HT-29 (cell line): ENCODE measurements at places on chromosomes 16 and 17.
A peak's percentile ranks its signal among the peaks of the same experiment; 100 is the strongest.

DNA sequence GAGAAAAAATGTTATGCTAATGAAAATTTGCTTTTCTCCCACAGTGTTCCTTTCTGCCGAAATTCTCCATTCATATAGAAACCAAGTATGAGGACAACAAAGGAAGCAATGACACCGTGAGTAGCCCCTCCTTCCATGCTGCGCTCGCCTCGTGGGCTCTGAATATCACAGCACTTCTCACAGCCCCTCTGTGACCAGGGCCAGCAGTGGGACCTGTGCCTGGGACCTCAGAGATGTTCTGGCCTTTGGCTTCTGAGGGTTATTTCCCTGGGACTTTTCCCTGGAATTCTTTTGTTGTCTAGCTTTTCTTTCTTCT, 139.6 kb upstream of the NOL11 start:
- DNase-seq: no peak

- DNase-seq: no peak
Measured at GRCh38 chr17:4201226-4201625, 58.2 kb downstream of the CYB5D2 start.

DNA sequence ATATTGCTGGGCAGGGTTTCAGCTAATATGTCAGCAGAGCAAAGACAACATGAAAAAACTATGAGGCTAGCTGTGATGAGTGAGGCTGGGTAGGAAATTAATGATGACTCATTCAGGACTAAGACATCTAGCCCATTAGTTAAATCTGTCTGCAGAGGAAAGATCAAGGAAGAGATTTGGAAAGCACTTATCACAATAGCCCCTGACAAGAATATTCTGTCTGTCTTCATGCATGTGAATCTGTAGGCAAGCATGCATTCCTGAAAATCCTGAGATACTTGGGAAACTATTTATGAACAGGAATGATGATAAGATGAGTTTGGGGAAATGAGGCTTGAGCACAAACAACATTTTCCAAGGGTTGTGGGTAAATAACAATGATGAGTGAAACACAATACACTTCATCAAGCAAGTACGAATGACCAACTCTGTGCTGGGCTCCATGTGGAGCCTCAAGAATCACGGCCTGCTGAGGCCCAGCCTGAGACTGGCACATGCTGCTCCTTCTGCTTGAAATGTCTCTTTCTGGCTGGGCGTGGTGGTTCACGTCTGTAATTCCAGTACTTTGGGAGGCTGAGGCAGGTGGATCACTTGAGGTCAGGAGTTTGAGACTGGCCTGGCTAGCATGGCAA, 96.5 kb upstream of the ASIC2 start:
- DNase-seq: no peak

DNA sequence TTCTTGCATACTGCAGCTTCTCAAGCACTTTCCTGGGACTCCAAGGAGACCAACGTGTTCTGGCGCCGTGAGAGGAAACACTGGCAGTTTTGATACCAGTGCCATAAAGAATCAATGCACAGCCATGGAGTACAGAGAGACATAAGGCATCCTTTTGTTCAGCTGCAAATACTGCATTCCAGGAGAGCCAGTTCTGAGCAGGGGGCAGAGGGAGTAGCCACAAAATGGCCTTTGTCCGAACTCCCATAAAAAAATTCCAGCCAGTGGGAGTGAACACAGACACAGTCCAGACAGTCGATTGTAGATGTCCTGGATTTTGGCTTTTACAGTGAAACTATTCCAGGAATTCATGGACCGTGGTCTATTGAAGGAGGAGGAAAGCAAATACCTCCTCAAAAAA, 36.2 kb upstream of the TEKT3 start:
- peak; percentile 59 for DNase-seq

DNA sequence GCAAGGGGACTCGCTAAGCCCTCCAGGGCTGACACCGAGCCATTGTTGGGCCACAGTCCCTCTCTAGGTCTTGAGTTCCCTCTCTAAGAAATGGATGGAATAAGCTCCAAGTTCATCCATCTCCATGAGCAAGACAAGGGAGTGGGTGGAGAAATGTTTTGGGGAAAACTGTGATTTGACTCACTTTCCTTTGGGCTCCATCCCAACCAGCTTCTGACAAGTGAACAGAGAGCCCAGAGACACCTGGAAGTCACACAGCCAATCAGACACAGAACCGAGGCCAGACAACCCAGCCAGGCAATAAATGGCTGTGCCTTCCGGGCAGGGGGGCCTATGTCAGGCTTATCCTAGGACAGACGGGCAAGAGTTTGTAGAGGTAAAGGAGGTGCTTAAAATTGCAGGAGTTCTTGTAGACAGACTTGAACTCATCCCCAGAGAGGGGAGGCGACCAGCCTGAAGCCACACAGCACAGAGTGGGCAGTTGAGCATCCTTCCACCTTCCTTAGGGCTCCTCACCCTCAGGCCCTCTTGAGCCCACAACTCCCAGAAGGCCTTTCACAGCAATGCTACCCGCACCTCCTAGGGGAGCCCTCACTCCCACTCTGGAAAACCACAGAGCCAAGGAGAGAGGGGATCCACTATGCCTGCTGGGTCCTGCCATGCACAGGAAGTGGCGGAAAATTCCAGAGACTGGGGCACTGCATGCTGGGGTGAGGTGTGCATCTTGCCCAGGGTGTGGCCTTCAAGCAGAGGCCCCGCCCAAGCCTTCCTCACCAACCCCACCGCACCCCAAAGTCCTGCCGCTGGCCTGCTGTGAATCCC, 9.5 kb upstream of the FAM83G start:
- no peak for DNase-seq

DNA sequence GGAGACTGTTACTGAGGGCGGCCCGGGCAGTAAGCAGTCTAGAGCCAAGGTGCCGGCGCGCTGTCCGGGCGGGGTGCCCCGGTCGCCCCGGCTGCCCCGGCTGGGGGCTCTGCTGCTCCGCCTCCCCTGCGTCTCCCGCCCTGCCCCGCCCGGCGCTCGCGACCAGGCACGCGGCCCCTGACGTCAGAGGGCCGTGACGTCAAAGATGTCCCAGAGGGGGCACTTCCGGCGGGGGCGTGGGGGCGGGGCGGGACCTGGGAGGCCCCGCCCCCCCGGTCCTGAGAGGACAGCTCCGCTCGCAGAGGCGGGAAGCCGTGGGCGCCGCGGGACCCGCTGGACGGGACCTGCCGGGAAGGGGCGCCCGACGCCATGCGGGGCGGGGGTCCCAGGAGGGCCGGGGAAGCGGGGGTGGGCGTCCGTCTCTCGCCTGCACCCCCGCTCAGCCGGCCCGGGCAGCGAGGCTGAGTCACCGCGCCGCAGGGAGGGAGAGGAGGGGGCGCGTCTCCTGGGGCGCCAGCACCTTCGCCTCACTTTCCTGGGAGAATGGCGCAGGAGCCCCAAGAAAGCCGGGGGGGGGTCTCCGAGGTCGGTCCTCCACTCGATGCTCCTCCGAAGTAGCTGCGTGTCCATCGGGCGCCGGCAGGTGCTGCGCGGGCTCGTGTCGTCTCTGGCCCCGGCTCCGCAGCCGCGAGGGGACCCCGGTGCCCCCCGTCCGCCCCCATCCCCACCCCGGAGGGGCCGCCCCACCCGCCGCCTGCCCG, 4.4 kb upstream of the HIC1 start:
- DNase-seq: peak; percentile 39

GRCh38 chr17:13746404-13746803, 144.7 kb upstream of the HS3ST3A1 start:
- no peak for DNase-seq

DNA sequence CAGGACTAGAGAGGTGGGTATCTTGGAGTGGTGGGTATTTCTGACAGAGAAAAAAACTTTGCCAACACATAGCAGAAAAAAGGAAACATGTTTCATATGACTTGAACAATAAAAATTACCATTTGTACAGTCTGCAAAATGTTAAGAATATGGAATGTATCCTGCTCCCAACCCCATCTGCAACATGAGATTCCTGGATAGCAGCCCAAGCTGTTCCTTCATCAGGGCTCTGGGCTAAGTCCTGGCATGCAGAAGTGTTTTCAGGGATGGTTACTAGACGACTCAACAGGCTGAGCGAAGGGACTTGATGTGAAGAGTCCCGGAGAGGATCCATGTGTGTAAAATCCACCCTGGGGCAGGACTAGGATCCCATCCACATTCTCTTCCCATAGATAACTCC, 121.0 kb upstream of the IRX3 start:
- no peak for DNase-seq

DNA sequence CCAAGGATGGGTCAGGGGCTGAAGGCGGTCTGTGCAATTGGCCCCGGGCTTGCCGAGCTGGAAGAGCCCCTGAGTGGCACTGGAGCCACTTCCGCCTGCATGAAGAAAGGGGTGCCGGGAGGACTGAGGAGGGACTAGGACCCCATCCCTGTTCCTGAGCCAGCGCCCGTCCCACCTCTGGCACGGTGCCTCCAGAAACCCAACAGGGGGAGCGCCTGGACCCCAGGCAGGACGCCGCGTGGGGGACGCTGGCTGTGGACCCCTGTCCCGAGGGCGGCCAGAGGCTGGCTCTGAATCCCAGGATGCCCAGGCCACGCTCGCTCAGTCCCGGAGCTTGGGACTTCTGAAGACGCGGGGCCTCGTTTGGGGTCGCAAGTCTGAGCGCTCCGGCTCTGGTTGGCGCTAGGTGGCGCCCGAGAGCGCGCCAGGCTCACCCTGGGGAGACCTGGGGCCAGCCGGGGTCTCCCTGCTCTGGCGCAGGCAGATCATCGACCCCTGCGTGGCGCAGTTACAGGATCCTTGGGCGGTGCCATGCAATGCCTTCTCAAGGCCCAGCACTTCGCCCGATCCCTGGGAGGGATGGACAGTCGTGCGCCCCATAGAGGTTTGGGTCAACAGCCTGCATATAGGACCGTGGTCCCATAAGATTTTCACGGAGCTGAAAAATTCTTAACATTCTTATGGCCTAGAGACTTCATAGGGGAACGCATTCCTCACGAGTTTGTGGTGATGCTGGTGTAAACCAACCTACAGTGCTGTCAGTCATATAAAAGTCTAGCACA, 58.5 kb upstream of the CREBBP start:
- DNase-seq: peak; percentile 30

DNA sequence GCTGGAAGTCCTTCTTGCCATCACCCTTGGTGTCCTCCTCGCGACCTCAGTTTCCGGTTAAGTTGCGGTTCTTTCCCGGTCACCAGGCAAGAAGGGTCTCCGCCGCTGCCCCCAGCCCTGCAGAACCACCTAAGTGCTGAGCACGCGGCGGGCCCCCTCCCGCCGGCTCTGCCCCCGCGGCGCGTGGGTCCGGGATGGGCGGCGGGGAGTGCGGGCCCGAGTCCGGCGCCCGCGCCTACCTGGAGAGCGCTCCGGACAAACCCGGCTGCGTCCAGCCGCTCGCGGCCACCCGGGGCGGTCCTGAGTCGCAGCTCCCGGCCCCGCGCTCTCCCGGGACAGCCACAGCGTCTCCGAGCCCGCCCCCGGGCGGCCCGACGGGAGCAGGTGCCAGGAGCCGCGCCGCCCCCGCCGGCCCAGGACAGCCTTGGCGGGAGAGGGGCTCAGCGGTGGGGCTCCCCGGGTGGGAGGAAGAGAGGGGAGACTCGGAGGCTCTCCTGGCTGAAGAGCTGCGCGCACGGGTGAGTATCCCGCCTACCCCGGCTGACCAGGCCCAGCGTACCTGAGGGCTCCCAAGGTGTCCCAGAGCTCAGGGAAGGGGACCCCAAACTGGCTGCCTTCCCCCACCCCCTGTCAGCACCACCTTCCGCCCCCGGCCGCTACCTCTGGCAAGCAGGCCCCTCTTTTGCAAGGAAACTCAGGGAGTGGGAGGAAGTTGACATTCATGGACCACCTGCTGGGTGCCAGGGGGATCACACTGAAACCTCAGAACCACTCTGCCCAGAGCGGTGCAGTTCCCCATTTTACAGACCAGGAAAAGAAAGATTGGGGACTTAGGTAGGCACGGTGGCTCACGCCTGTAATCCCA, 22.2 kb upstream of the C17orf113 start:
- DNase-seq: no peak

DNA sequence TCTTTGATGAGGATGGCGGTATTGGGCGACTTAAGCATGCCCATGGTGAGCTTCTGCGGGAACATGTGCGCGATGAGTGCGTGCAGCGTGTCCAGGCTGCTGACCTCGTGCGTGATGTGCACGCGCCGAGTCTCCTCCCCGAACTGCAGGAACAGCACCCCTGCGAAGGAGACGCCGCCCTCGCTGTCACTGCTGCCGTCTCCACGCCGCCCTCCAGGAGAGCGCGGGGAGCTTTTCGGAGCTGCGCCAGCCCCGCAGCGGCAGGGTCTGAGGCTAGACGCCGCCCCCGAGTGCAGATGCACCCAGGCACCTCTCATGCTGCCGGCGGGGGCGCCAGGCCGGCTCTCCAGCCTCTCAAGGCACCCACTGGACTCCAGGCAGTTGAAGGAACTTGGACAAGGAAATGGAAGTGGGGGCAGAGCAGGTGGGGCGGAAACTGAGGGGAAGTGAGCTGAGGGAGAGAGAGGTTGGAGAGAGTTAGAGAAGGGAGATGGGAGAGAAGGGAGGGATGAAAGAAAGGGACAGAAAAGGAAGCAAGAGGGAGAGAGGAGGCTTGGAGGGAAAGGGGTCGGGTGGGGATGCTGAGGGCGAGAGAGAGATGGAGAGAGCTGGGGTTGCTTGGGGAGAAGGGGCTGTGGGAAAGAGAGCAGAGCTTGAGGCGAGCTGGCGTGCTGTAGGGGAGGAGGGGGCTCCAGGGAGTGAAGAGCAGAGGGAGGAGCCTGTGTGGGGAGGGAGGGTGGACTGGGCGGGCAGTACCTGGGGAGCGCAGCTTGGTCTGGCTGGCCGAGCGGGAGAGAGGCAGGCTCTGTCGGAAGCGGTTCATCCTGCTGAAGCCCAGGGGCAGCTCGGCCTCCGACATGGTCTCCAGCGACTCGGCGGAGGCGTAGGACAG, 42.1 kb downstream of the SRCIN1 start:
- DNase-seq: no peak

- DNase-seq: peak; percentile 89
Measured at GRCh38 chr17:46002311-46002972, 3.4 kb downstream of the STH start.

DNA sequence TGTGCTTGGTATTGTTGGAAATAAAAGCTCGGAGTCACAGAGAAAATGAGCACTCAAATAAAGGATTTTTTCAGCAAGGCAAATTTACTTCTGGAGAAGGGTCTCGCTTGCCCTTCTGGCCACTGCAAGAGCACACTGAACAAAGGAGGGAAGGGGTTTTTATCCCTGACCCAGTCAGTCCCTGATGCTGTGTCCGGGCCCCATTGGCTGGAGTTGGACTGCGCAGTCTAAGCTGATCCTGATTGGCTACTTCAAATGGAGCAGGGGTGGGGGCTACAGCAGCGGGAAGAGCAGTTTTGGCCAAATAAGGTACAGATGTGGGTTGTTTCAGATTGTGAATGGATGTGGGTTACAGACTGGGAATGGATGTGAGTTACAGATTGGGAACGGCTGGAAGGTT, 4.3 kb upstream of the NLRP1 start:
- no peak for DNase-seq

GRCh38 chr17:64411999-64412771, 21.5 kb upstream of the PECAM1 start:
- no peak for DNase-seq

DNA sequence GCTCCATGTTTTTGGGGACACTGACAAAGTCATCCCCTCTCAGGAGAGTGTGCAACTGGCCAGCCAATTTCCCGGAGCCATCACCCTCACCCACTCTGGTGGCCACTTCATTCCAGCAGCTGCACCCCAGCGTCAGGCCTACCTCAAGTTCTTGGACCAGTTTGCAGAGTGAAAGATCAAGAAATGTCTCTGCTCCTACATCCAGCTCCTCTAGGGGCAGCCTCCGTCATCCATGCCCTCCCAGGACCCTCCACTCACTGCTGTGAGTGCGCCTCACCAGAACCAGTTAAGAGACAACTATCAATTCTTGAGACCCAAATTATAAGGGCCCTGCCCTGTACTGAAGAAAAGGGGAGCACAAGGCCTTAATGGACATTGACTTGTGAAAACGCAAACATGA, 1.1 kb downstream of the OVCA2 start:
- no peak for DNase-seq
